Hypothalamus (tissue), 51 donors: ENCODE measurements at places on chromosomes 12 and 14.

DNA sequence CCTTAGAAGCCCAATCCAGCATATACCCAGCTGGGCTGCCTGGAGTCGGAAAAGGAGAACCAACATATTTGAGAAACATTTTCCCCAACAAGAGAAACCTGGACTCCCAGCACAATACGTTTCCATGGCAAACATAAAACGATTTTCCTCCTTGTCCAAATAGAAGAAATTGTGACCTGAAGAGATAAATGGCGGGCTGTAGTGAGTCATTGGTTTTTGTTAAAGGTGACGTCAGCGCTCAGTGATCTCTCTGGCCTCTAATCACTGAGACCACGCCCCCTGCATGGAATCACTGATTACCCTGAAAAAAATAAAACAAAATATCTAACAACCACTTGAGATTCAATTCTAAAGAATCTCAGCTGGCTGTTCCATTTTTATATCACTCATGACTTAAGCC is 6.0 kb downstream of the CCDC60 start:
- no peak for DNase-seq

DNA sequence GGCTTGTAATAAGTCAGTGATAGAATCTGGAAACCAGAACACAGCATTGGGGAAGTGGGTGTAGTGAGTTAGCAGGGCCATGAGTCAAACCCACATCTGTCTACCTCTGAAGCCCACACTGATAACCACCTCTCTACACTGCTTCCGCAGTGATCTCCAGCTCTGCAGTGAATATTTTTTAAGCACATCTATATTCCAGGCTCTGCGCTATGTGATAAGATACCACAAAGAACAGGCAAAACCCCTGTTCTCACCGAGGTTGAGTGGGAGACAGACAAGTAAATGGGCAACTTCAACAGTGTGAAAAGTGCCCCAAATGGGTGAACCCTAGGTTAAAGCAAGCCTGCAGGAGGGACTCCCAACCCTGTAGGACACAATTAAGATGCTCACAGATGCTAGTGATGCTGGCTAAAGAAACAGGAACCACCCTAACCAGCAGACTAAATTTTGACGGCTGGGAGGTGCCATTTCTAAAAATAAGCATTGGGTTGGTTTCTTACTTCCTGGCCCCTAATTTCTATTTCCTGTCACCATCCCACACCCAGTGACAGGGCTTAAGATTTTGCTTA is 375.0 kb downstream of the DPF3 start:
- DNase-seq = no peak

GRCh38 chr12:53101931-53102781 is 1.1 kb upstream of the SOAT2 start:
- no peak for DNase-seq

DNA sequence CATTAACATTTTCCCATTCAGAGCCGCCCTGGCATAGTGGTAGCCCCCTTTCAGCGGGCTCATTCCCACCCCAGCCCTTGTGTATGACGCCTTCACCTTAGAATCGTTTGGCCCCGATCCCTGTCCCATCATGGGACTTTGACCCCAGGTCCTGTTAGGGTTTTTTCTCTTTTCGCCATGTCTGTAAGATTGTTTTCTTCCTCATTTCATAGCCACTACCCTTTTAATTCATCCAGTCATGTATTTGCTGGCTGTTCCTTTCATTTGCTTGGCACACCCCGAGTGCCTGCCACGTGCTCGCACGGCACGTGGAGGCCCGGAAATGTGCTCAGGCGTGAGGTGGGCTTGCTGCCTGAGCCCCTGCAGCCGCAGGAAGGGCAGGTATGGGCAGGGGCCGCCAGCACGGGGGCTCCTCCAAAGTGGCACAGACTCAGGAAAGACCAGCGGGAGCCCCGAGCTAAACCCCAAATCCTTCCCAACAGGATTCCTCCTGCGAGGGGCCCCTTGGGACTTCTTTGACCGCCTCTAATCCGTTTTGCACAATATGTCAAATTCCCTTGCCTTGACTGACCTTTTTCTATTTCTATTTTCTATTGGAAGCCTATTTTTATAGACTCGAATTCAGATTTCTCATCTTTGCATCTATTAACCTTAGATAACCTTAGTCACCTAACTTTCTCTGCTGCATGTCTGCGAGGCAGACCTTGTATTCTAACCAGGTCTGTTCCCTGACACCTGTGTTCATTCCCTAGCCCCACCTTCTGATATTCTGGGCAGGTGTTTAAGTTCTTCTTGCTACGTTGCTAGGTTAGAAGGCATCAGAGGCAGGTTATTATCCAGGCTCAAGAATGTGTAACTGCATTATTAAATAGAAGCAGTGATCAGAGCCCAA is 114.8 kb downstream of the EML1 start:
- DNase-seq = no peak

GRCh38 chr14:45426685-45427282 is 173.8 kb upstream of the MIS18BP1 start:
- DNase-seq = no peak

GRCh38 chr12:132204063-132204792 is 60.0 kb downstream of the NOC4L start:
- no peak for DNase-seq

GRCh38 chr12:19988948-19989347 is 379.4 kb upstream of the PDE3A start:
- no peak for DNase-seq

- DNase-seq = no peak
These were observed 39.0 kb downstream of the A2M start for GRCh38 chr12:9076733-9077132.

DNA sequence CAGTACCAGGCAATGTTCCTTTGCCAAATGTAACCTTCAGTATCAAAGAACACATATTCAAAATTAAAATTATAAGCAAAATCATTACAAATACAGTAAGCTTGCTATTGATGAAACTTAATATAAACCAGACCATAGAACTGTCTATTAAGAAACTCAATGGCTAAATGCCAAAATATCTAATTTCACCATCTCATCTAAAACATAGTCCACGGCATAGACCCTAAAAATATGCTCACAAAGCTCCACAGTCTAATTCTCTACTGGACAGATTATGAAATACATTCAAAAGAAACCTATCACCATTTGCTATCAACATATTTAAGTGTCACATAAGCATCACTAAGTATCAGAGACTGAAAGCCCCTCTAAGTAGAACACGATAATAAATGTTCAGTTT is 25.2 kb downstream of the DUSP16 start:
- DNase-seq = no peak

DNA sequence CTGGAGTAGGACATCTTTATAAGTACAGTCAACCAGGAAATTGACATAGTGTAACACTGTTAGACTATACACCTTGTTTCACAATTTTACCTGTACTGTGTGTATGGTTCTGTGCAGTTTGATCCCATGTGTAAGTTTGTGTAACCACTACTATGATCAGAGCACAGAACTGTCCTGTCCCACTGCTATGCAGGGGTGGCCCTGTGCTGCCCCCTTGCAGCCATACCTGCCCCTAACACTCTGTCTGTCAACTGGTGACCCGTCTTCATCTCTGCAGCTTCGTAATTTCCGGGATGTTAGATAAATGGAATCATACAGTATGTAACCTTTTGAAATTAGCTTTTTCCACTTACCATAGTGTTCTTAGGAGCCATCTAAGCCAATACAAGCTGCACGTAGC is 58.7 kb upstream of the RD3L start:
- DNase-seq = no peak

DNA sequence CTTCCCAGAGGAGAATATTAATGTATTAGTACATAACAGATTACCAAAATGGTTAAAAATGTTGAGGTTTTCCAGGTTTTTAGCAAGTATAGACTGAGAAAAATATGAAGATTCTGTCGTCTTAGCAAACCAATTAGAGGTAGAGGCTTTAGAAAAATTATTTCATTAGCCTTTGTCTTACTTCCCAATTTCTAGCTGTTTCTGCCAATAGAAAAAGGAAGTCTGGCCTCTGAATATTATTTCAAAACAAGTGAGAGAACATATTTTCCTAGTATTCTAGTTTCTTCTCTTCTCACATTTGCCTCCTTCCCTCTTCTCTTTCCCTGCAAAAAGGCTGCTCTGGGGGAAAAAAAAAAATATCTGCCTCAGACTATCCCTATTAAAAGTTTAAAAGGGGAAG is 16.4 kb downstream of the IPO8 start:
- DNase-seq = no peak

DNA sequence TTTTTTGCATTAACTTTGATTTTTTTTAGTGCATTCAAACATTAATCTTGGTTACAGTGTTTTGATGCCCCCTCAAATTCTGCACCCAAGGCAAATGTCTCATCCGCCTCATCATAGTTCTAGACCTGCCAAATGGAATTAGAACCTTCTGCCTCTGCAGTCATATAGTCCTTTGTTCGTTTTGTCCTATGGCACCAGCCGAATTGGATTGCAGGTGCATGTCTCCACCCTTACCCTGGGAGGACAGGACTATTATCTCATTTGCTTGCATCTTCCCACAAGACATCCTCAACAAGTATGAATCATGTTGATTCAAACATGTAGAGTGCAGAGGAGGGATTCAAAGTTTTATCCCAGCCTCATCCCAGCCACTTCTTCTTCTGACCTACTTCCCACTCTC is 579.1 kb downstream of the VRK1 start:
- no peak for DNase-seq

DNA sequence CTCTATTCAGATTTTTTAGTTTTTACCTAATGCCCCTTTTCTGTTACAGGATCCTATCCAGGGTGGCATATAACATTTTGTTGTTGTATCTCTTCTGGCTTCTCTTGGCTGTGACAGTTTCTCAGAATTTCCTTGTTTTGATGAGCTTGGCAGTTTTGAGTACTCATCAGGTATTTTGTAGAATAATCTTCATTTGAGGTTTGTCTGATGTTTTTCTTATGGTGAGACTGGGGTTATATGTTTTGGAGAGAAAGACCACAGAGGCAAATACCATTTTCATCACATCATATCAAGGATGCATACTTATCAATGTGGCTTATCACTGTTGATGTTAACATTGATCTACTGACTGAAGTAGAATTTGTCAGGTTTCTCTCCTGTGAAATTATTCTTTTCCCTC is 14.0 kb upstream of the LYZ start:
- DNase-seq = no peak

DNA sequence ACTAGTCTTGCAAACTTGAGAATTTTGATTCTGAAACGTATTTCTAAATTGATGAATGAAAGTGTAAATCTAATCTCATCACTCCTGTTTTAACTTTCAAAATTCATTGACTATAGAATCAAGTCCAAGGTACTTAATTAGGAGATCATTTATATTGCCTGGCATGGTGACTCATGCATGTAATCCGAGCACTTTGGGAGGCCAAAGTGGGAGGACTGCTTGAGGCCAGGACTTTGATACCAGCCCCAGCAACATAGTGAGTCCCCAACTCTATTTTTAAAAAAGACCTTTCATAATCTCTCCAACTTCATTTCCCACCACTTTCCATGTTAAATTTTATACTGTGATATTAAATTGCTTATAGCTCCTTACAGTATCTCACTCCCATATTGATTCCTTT is 3.0 kb upstream of the MIPOL1 start:
- DNase-seq = no peak

DNA sequence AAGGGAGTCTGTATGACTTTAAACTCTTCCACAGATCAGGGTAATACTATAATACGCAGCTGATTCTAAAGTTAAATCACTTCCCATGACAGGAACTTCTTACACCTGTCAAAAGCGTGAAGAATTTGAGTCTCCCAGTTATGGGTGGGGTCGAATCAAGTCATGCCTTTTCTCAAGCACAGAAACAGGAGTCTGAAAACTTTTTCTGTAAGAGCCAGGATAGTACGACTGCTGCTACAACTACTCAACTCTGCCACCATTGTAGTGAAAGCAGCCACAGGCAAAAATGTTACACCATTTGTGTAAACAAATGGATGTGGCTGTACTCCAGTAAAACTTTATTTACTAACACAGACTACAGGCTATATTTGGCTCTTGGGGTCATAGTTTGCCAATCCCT is 90.3 kb downstream of the DUSP6 start:
- DNase-seq = no peak

- DNase-seq = peak; percentile 58
These were observed 26.2 kb downstream of the RFLNA start for GRCh38 chr12:124321040-124321481.

DNA sequence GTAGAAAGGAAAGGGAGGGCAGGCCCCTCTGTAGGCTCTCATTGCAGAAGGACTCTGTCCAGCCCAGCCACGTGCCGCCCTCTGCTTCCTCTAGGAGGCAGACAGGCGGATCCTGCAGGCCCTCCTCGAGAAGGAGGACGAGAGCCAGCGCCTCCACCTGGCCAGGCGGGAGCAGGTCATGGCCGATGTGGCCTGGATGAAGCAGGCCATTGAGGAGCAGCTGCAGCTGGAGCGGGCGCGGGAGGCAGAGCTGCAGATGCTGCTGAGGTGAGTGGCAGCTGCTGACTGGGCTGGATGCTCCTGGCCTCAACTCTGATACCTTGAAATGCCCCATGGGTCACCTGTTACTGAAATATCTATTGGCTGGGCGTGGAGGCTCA is 10.9 kb downstream of the TCHP start:
- DNase-seq = no peak

GRCh38 chr14:103868242-103868897 is 21.0 kb upstream of the PPP1R13B start:
- DNase-seq = no peak

- DNase-seq = no peak
These were observed 17.7 kb downstream of the ERP27 start for GRCh38 chr12:14920475-14921126.

DNA sequence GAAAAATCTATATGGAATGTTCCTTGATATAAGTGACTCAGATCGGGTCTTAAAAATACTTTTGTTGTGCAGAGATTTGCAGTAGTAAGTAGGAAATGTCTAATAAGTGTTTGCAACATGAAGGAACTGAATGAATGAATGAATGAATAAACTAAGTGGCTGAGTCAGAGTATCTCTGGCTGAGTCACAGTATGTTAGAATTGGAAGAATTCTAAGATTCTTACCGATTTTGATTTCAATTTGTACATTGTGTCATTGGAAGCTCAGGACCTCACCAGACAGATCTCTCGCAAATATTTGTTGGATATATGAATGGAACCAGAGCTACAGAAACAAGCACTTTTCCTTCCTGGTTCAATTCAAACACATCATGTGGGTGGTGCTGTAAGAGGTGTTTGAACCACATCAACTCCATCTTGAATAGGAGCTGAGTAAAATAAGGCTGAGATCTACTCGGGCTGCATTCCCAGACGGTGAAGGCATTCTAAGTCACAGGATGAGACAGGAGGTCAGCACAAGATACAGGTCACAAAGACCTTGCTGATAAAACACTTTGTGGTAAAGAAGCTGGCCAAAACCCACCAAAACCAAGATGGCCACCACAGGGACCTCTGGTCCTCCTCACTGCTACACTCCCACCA is 123.9 kb upstream of the FOXN3 start:
- no peak for DNase-seq

GRCh38 chr14:68891851-68892660 is 87.0 kb downstream of the ACTN1 start:
- no peak for DNase-seq

- DNase-seq = no peak
These were observed 27.1 kb upstream of the TMTC2 start for GRCh38 chr12:82659343-82660207.
